ENCODE measurements at places on chromosomes 12 and 14.
A peak's percentile ranks its signal among the peaks of the same experiment; 100 is the strongest.

DNA sequence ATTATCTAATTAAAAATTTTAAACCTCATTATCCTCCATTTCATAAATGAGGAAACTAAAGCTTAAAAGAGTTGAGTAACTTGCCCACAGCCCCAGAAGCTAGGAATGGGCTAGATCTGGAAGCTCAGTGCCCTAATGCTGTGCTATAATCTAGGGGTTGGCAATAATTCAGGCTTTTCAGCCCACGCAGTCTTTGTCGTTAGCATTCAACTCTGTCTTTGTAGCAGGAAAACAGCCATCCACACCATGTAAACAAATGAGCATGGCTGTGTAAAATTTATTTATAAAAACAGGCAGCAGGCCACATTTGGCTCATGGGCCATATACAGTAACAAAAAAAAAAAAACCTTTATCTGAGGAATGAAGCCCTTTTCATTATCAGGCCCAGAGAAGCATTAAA lies 92.4 kb upstream of the OVCH1 start:
- DNase-seq = no peak

DNA sequence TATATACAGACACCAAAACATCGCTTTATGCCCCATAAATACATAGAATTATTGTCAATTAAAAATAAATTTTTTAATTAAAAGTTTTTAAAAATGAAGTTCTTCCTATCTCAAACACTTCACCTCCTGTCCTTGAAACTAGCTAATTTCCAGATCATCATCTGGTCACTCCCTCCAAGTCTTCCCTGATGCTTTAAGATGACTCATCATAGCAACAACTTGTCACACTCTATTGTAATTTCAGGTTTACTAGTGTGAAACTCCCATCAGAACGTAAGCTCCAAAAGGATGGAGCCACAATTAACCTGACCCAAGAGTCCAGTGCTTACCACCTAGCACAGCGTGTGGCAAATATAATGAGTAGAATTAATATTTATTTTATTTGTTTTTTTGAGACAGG lies 16.3 kb downstream of the GXYLT1 start:
- DNase-seq = no peak

- no peak for DNase-seq
Measured at GRCh38 chr14:24376448-24377070, 8.6 kb downstream of the NFATC4 start.

DNA sequence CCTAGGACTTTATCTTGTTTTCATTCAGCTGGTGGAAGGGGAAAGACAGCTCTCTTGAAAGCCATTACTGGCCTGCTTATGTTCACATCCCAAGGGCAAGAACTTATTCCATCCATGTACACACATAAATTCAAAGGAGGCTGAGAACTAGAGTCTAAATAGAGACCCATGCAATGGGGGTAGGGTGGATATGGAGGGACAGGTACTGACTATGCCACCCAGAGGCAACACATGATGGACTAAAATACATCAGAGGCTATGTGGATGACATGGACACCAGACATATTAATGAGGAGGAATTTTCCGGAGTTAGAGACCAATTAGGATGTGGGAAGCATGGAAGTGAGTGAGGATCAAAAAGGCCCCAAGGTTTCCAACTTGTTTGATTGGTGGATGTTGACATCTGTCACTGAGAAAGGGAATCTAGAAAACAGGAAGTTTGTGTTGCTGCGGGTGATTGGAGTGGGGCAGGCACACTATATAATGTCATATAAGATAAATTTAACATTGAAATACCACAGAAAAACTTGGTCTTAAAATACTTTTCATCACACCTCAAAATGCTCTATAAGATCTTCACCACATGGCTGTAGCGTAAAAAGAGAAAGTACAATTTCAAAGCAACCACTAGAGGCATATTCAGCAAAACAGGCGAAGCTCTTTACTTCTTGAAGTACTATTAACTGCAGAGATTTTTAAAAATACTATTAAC lies 130.4 kb downstream of the GRIP1 start:
- DNase-seq = peak; percentile 84

- DNase-seq = no peak
Measured at GRCh38 chr12:113382206-113382605, 21.5 kb downstream of the SDS start.

GRCh38 chr12:60263161-60263560 lies 667.3 kb downstream of the SLC16A7 start:
- no peak for DNase-seq

DNA sequence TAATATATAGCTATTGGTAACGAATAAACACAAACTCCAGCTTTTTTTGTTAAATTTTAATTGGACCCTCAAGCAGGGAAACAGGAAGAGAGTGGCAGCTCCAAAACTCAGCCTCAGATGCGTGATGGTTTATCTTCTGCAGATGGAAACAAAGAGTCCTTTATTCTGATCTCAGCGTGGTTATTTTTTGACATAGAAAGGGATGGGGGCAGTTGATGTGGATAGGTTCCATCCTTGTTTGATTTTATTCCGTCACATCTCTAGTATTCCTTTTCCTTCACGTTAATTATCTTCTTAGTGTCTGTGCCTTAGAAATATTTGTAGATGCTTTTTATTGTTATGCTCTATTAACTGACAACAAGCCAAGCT lies 447.6 kb upstream of the SEL1L start:
- DNase-seq = no peak

- no peak for DNase-seq
Measured at GRCh38 chr14:96269359-96269710, 13.3 kb downstream of the BDKRB1 start.

DNA sequence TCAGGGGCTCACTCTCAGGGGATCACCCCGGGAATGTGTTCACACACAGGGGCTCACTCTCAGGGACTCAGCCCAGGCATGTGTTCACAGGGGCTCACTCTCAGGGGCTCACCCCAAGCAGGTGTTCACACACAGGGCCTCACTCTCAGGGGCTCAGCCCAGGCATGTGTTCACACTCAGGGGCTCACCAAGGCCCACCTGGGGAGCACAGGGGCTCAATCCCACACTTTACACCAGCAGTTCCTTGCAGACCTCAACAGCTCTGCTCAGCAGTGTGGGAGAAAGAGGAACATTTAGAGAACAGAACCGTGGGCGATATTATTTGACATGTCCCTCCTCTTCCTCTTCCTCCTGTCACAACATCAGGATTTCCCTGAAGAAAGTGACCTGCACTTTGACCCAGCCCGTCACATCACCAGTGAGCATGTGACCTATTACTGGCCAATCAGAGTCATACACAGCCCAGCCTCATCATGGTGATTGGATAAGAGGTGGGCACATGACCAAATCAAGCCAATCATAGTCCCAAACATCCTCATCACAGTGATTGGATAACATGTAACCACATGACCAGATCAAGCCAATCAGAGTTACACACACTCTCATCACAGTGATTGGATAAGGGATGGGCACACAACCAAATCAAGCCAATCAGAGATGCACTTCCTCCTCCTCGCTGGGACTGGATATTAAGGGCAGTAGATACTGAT lies 359.4 kb upstream of the SFSWAP start:
- DNase-seq = peak; percentile 92

DNA sequence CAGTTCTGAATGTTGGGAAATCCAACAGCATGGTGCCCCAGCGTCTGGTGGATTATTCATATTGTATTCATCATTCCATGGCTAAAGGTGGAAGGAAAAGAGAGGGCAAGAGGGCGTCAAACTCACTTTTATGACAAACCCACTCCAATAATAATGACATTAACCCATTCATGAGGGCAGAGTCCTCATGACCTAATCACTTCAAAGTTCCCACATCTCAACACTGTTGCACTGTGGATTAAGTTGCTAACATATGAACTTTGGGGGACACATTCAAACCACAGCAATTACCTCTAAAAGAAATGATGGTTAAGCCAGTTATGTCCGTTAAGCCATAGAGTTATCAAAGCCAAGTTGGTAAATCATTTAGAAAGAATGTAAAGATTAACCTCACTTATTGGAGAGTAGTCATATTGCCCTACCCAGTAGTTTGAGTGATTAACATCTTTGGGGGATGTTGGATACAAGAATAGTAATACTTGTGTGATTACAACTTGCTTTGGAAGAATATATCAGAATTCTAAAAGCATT lies 212.4 kb upstream of the FLRT2 start:
- DNase-seq = no peak

DNA sequence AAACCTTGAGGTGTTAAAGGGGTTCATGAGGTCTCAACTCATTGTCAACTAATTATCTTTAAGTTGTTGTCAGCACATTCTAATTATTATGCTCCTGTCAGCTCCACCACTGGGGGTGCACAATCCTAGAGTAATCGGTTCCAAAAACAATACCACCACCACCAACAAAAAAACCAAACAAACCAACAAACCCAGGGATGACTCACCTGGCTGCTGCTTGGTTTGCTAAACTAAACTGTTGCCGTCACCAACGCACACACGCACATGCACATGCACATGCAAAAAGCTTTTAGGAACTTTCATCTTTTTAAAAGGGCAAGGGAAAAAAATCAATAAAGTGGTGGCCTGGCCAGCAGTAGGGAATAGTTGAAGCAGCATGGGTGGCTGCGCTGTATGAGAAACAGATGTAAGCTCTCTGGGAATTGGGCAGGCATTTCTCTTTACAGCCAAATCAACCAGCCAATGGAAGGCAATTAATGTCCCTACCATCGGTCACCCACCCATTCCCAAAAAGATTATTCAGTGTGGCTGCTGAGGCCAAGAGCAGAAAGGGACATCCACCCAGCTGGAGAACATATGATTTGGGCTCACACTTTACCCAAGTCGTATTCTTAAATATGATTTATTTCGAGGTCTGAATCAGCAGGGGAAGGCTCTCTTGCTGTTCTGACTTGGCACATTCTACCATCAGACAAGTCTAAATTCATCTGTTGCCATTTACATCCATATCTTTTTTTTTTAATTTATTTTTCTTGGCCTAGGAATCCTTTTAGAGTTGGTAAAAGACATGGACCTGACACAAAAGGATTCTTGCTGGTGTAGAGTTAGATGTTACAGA lies 20.0 kb downstream of the TMEM30B start:
- no peak for DNase-seq

DNA sequence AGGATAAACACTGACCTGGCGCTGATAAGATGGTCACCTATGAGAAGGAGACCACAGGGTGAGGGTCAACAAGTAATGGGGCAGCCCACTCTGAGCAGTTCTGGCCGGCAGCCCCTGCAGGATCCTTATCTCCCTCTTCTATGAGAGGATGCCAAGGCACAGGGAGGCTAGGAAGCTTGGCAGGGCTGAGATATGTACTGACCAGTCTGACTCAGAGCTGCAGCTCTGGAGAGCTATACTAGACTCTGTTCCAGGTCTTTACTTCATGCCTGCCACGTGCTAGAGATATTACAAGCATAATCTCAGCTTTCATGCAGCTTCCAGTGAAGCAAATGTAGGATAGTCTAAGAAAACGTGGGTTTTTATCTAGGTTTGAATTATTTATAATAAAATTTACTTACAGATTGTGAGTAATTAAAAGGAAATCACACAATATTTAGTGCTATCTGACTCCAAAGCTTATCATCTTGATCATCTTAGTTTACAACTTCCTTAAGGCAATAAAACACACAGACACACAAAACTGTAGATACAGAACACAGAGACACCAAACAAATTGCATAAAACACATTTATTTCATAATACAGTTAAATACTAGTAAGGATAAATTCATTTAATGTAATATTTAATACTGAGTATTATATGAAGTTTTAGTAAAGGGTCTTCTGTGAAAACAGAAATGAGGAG lies 32.3 kb downstream of the GIT2 start:
- no peak for DNase-seq

- no peak for DNase-seq
Measured at GRCh38 chr12:71138011-71138410, 19.8 kb downstream of the TSPAN8 start.

GRCh38 chr12:2960390-2960956 lies 1.3 kb downstream of the TEAD4 start:
- peak; percentile 17 for DNase-seq

- DNase-seq = no peak
Measured at GRCh38 chr14:102883089-102883541, 39.3 kb upstream of the AMN start.

DNA sequence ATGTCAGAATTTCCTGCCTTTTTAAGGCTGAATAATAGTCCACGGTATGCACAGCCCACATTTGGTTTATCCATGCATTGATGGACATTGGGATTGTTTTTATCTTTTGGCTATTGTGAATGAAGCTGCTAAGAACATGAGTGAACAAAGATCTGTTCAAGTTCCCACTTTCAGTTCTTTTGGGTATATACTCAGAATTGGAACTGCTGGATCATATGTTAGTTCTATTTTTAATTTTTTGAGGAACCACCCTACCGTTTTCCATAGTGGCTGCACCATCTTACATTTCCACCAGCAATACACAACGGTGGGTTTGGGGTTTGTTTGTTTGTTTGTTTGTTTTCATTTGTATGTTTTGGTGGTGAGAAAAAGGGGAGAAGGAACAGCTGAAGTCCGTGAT lies 6.4 kb downstream of the GPR68 start:
- DNase-seq = no peak

- no peak for DNase-seq
Measured at GRCh38 chr12:89117448-89118034, 234.8 kb downstream of the DUSP6 start.

- no peak for DNase-seq
Measured at GRCh38 chr12:21301-22189, 45.0 kb upstream of the IQSEC3 start.

DNA sequence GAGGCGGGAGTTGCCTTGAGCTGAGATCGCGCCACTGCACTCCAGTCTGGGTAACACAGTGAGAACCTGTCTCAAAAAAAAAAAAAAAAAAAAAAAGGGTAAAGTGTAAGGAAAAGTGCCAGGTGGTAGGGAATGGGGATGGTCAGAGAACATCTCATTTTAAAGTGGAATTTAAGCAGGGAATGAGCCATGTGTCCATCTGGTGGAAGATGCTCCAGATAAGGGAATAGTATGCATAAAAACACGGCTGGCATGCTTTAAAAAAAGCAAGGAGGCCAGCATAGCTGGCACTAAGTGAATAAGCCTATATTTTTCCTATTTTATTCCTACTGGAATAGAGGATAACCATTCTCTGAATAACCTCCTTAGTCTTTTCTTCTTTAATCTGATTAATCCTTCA lies 33.7 kb downstream of the FAM186A start:
- DNase-seq = no peak

GRCh38 chr14:91415794-91416743 lies 1.6 kb downstream of the CCDC88C start:
- peak; percentile 92 for DNase-seq

DNA sequence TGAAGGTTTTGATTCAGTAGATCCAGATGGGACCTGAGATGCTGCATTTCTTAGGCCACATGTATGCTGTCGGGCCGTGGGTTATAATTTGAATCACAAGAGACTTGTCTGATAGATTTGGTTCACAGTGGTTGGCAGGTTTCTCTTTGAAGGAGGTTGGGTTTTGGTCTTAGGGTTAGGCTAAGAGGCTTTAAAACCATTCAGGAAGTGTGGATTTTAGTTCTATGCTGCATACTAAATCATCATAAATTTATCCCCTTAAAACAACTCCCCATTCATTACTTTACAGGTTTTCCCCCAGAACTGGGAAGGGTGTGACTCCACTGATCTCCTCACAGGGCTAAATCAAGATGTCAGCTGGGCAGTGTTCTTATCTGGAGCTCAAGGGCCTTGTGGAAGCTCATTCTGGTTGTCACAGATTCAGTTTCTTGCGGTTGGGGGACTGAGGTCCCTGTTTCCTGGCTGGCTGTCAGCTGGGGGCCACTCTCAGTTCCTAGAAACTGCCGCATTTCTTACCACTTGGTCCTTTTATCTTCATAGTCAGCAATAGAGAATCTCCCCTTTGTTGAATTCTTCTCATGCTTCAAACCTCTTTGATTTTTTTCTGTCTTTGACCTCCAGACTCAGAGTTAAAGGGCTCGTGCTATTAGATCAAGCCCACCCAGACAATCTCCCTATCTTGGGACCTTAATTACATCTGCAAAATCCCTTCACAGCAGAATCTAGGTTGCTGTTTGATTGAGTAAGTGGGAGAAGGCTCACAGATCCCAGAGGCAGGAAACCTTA lies 20.6 kb upstream of the PCNX1 start:
- DNase-seq = no peak

Measured in NAMALWA (cell line).